Right atrium auricular region (tissue), 2 donors: ENCODE measurements at places on chromosomes 11 and 22. TPM values are rescaled to one million over a fixed set of nuclear protein-coding genes. Genes with fewer than 3 reads are reported as not detected.

Gene SAA4
- not detected for total RNA-seq

Gene GDPD5
- 3.5 TPM for total RNA-seq

Gene CARD16
- total RNA-seq = 5.8 TPM

Gene C22orf15
- not detected for total RNA-seq

Gene DMC1
- total RNA-seq = 0.82 TPM

Gene OR52I2
- not detected for total RNA-seq

Gene MRGPRX1
- total RNA-seq = not detected
